Activated T-helper 1 cell treated with anti-CD3 and anti-CD28 coated beads, Interleukin-2, amount 50 U/mL, for 16 hours (primary cell): ENCODE measurements at places on chromosomes 3 and 15.

GRCh38 chr15:26191193-26191592 lies 328.1 kb upstream of the ATP10A start:
- DNase-seq, result no peak

- no peak for DNase-seq
Measured at GRCh38 chr3:188756241-188756640, 415.5 kb upstream of the TPRG1 start.

DNA sequence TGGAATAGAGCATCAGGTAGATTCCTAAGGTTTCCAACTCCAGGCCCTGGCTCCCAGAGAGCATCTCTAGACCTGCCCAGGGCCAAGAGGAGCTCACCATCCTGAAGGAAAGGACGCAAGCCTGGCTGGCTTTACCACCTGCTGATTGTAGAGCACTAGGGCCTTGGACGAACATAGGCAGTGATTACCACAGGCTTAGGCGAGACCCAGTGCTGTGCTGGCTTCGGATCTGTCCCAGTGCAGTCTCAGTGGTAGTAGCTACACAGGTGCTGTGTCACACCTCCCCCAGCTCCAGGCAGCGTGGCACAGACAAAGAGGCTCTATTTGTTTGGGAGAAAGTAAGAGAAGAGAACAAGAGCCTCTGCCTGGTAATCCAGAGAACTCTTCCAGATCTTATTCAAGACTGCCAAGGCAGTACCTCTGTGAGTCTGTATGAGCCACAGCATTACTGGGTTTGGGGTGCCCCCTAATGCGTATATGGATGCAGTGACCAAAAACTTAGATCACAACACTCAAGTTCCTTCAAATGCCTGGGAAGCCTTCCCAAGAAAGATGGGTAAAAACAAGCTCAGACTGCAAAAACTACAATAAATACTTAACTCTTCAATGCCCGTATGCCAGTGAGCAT lies 25.4 kb downstream of the ISG20 start:
- no peak for DNase-seq

DNA sequence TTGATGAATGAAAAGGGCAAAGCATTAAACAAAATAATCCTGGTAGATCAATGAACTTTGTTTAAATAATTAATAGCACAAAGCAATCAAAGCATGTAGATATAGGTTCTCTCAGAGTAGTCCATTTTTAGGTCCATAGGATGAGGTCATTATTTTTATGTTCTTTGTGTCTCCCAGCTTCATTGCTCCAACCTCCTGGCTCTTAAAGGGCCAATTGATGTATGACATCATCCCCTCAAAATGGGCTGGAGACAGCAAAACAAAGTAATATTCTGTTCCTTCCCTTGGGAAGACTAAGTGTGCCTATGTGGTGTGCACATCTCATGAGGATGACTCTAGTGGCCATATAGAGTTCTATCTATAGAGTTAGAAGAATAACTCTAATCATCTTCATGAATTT lies 49.5 kb downstream of the HMG20A start:
- no peak for DNase-seq

DNA sequence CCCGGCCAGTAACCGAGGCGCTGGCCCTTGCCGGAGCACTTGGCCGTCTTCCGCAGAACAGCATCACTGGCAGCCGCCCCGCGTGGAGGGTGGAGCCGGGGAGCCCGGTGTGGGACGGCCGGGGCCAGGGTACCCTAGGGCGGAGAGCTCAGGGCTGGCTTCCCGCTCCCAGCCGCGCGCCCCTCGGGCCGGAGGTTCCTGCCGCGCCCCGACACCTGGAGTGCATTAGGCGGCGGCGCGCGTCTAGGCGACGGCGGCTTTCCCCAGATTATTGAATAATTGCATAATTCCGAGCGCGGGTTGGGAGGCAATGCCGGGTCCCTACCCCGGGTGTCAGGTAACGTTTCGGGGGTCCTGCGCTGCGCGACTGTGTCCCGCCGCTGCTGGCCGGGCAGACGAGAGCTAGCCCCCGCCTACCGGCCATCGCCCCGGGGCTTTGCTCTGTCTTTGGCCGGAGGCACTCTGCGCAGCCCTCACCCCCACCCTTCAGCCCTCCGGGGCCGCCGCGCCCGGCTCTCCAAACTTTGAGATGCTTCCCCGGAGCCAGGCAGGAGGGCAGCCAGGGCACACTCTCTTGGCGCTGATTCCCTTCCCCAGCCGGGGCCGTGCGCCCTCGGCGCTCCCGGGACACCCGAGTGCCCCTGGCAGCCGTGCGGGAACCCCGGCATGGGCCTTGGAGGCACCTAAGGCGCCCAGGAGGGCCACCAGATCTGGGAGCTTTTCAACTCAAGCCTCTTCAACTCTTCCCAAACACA lies 749 bp downstream of the ITGA11 start:
- no peak for DNase-seq

DNA sequence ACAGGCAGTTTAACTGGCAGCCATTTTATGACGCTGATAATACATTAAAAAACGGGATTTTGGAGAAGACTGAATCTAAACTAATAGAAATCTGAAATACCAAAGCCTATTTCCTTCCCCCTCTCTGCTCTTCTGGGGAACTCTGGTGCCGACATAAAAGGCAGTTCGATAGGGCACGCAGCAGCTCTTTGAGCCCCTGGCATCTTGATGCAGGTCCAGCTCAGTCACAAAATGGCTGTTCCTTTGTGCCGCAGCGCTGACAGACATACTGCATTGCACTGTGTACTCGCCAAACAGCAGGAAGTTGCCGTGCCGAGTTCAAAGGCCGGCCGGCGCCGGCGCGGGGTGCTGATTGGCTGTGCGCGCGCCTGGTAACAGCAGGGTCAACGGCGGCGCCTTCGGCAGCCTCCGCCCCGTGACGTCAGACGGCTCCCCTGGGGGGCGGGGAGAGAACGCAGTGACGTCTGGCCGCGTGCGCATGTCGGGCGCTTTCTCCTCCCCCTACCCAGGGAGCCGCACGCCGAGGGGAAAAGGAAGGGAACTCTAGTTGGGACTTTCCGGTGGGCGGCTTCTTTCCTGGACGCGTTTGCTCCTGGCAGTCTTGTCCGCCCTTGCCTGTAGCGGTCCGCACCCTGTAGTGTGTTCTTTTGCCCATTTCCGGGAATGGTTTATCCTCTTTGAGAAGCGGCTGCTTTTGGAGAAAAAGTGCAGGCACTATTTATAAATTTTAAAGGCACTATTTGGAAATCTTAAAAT lies 4.0 kb downstream of the CHD2 start:
- peak; percentile 99 for DNase-seq

DNA sequence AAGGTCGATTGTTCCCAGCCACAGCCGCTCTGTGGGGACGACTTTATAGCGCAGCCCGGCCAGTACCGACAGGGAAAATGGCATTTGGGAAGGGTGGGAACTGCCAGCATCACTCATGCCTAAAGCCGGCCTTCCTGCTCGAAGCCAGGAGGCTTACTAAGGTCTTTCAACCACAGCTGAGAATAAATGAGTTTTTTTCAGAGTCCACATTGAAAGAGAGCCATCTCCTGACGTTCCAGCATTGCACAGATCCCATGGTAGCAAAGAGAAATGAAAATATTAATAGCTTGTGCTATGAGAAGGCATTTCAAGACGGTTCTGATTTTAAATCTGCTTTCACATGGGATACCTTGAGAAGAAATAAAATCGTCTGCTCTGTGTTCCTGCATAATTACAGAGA lies 230.2 kb upstream of the IGF1R start:
- no peak for DNase-seq

DNA sequence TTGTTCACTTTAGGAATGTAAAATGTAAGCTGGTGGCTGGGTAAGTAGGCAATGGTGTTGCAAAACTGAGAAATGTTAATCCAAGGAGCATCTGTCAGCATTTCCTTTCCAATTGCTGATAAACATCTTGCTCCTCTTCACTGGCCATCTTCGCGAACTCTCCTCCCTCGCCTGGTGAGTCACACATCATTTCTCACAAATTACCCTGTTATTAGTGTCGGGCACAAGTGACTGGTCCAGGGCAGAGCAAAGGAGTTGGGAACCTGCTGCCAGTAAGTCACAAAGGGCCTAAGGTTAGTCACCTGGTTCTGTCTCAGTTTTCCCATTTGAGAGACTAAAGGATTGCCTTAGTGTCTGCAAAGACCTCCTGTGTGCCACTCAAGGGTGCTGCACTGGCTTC lies 13.0 kb downstream of the CERS3 start:
- DNase-seq, result no peak

- DNase-seq, result no peak
Measured at GRCh38 chr3:194661374-194661773, 10.6 kb downstream of the LSG1 start.

GRCh38 chr3:138439646-138440045 lies 5.2 kb downstream of the ESYT3 start:
- no peak for DNase-seq

DNA sequence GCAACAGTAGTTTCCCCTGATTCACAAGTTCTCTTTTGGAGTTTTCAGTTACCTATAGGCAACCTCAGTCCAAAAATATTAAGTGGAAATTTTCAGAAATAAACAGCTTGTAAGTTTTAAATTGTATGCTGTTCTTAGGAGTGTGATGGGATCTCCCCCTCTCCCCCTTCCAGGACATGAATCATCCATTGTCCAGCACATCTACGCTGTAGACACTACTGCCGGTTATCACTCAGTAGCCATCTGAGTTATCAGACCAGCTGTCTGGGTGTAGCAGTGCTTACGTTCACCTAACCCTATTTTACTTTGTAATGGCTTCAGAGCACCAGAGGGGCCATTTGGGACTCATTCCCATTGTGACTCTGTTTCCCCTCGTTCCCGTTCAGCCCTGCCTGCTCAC lies 96.7 kb upstream of the PLXNA1 start:
- DNase-seq, result no peak

DNA sequence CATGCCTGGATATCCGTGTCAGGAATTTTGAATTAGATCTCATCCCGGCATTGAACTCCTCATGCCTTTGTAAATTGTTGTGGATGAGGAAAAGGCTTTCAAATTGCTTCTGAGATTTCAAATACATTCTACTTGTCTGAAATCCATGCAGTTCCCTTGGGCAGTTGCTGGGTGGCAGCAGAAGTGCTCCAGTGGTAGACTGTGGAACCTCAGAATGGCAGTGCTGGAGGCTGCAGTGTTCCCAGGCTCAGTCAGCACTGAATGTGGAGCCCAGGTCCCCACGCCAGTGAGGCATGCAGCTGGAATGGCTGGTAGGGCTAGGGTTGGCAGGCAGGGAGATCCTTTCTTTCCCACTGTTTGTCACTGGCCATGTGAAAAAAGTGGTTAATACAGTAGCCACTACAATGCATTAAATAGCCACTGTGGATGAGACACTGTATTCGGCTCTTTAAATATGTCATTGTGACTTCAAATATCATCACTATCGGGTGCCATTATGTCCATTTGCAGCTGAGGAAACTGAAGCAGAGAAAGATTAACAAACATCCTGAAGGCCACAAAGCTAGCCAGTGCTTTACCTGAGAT lies 98.6 kb downstream of the TPRG1 start:
- DNase-seq, result no peak

DNA sequence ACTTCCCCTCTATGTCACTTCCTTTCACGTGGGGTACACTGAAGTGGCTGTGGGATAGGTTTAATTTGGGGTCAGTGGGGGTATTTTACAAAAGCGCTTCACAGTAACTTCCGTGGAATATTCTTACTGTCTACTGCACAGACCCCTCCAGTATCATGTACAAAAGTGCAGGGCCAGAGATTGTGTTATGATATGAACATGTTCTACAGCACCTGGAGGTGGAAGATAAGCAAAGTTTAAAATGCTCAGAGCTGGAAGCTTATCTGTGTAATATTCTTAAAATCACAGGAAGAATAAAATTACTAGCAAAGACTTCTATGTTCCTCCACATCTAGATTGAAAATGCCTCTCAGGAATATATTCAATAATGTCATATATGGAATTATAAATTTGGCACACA lies 84.1 kb upstream of the TRIM42 start:
- DNase-seq, result no peak

DNA sequence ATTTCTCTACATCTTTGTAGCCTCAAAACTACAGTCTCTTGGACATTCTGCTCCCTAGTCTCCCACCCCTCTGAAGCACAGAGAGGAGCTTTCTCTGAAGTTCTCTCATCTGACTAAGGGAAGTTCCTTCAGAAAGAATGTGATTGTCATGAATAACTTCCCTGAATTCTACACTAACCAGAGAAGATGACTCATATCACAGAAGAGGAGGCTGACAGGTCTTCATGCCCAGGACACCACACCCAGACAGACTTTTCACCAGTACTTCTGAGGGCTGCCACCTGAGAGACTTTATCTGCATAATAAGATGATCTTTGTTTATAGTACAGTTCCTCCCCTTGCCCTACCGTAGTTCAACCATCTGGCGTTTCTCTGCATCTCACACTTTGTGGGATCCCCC lies 52.8 kb downstream of the CDIN1 start:
- no peak for DNase-seq

DNA sequence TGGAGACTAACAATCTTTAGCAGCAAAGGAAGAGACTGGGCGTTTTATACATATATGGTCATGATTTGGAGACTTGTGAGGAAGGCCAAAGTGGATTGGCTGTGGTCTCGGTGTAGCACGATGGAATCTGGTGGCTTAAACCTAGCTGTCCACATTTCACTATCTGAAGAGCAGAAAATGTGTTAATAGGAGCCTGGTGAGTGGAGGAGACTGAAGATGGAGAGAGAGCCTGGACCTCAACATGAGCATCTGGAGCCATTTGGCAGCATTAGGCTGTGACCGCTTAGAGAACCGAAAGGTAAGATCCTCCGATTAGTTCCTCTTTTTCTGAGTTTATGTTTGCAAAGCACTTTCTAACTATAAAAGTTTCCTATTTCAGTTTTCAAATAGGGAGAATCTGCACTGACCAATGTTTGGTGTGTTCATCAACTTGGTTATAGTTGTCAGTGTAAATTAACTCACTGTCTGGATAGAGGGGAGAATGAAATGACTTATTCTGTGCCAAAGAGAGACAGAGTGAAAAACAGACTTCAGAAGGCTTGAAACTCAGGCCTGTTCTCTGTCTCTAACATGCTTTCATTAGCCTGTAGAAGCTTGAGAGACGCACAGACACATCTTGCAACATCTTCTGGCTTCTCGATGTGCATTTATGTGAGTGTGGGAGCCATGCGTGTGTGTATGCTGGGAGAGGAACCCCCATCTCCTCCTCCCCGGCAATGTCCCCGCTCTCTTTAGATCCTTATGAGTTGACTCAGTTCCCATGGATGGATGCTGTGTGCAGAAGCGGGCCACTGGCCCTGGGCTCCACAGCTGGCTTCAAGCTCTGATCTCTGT lies 244.7 kb upstream of the TBL1XR1 start:
- DNase-seq, result no peak

- DNase-seq, result no peak
Measured at GRCh38 chr3:58180940-58181587, 29.7 kb downstream of the DNASE1L3 start.

GRCh38 chr3:139299261-139300132 lies 44.3 kb upstream of the MRPS22 start:
- DNase-seq, result no peak

DNA sequence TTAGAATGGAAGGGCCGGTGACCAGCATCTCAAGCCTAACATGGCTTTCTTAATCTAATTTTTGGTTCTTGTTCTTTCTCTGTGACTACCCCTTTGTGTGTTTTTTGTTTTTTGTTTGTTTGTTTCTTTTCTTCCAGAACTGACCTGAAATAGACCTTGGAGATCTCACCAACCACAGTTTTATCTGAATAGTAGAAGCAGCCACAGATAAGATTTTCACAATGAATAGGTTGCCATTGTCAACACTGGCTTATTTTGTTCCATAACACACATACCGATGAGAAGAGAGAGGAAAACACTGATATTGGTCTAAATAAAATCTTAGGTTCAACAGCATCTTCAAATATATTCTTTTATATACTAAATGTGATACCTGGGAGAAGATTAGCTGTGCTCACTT lies 11.5 kb downstream of the ILDR1 start:
- DNase-seq, result no peak

GRCh38 chr3:65534805-65535204 lies 503.9 kb downstream of the MAGI1 start:
- no peak for DNase-seq
